ENCODE measurements at places on chromosomes 4 and X.
A peak's percentile ranks its signal among the peaks of the same experiment; 100 is the strongest.

GRCh38 chr4:1133033-1133432 is 19.7 kb upstream of the RNF212 start:
- no peak for DNase-seq

DNA sequence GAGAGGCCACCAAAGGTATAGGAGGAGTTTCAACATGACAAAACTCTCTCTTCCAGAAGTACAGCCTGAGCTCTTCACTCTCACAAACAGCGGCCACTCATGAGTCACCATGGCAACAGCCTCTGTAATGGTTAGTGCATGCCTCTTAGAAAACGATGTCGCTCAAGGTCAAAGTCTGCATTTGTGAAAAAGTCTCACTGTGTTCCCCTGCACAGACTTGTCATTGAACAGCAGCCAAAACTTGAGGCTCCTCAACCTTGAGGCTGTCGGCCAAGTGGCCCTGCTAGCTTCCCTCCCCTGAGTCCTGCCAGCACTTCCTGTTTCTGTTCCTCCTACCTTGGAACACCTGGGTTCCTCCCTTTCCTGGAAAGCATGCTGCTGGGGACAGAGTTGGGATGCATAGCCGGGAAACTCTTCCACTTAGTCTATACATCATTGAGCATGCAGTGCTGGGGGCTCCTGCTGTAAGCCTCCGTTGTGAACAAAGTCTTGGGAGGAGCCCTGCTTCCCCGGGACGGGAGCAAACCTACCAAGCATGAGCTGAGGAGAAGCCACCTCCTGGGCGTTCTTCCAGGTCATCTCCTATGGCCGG is 66.6 kb downstream of the ING2 start:
- no peak for DNase-seq

DNA sequence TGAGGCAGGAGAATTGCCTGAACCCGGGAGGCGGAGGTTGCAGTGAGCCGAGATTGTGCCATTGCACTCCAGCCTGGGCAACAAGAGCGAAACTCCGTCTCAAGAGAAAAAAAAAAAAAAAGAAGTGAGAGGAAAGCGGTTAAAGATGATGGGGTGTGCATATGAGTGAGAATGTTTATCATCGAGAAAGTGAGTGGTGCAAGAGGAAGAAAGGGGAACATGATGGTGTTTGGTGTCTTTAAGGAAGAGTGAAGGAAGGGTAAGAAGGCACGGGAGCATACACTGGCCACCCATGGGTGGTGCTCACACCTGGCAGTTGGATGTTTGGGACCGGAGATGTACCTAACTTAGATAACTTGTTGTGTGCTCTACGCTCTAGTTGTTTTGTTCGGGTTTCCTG is 62.2 kb downstream of the STOX2 start:
- DNase-seq, result no peak

DNA sequence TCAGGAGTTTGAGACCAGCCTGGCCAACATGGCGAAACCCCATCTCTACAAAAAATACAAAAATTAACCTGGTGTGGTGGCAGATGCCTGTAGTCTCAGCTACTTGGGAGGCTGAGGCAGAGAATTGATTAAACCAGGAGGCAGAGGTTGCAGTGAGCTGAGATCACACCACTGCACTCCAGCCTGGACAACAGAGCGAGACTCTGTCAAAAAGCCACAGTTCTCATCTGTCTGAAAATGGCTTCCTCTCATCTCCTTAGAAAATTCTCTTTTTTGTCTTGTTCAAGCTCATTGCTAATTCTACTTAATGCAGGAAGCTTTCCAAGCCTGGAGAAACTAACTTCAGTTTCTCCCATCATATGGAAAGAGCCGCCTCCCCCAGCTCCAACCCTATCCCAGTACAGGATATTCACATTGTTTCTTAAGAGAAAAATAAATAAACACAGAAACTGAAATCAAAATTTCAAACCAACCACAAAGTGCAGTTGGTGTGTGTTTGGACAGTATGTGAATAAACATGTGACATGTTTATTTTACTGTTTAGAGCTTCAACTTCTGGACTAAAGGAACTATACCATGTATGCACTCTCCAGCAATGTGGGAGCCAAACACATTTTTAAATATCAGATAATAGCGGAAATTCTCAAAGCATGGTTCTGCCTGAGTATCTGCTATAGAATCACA is 55.0 kb upstream of the GAB1 start:
- DNase-seq, result no peak

DNA sequence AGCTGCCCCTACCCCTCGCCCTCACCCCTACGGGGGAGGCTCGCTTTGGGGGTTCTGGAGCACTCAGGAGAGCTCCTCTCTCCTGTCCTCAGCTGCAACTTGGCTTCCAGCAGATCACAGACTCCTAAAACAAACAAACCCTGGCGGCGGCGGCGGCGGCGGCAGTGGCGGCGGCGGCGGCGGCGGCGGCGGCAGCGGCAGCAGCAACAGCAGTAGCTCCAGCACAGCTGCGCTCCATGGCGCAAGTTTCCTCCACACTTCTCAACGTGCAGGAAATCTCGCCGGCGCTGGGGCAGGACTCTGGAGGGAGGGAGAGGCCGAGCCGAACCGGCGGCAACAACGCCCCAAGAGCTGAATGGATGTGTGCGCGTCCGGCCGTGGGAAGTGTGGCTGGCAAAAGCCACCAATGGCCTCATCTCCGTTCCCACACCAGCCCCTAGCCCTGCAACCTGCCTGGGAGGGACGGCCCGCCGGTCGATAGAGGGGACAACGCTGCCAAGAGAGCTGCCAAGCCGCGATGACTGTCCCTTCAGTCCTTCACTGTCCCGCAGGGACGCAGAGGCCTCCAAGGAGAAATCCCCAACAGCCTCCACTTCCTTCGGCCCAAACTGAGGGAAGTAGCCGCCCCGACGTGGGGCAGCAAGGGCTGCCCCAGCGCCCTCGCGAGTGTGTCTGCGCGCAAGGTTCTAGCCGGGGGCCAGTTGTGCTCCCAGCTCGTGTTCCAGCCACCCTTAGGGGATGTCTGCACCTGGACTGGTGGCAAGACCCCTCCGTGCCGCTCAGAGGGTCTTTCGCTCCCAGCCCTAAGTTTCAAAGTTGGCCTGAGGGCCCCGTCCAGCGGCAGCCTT is 775 bp downstream of the SHROOM4 start:
- peak; percentile 73 for DNase-seq

- DNase-seq, result no peak
Observed at GRCh38 chr4:148438047-148438446, 4.2 kb downstream of the NR3C2 start.

DNA sequence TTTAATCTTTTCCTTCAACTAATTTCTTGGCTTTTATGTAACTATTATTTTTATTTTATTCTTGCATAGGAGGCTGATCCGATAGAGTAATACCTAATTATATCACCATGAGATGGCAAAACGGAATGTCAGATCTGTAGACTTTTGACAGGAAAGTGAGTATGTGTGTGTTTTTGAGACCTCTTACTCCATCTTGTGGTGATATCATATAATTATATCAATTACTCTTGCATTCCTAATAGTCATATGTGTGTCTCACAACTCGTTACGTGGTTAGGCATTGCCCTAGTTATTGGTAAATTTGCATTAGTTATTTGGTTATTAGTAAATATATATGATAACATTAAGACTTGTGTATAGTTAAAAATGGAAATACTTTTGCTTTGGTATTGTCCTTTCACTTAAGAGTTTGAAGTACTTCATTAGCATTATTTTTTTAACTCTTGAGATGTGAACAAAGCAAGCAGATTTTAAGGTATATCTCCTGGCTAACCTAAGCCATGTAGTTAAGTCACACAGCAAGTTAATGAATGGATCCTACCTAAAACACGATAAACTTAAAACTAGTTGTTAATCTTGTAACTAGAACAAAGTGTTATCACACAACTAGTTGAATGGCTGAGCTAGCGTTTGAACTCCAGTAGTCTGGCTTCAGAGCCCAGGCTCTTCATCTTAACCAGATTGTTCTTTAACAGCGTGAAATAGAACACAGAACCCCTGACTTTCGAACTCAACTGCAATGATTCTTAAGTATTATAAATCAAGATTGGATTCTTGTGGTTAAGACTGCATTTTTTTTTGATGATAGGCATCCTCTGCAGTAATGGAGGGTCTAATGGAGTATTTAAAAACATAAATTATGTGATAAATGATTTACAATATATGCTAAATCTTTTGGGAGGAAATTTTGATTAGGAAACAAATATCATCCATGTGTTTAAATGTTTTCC is 67.1 kb downstream of the PGRMC2 start:
- no peak for DNase-seq

- DNase-seq, result no peak
Observed at GRCh38 chrX:130280901-130281300, 12.2 kb upstream of the ZNF280C start.

GRCh38 chrX:21528076-21528475 is 130.1 kb downstream of the KLHL34 start:
- no peak for DNase-seq

GRCh38 chr4:77600521-77601451 is 4.8 kb upstream of the CXCL13 start:
- DNase-seq, result no peak

GRCh38 chrX:123260920-123261418 is 76.9 kb downstream of the GRIA3 start:
- DNase-seq, result no peak

- DNase-seq, result no peak
Observed at GRCh38 chr4:78939667-78940008, 400 bp upstream of the PAQR3 start.

DNA sequence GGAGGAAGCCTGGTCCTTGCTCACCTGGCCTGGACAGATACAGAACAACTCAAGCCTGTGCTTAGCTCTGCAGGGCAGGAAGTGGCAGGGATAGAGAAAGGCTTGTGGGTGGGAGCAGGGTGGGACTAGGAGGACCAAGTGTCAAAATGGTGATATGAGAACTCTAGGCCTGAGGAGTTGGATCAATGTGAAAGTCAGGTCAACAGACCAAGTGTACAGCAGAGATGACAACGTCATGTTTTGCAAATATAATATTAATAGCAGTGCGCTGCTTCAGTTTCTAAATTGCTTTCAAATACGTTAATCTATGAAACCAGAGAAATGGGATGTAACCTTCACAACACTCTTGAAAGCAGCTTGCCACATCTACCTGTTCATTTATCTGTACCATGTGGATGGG is 114.2 kb upstream of the MAP3K15 start:
- DNase-seq, result no peak

DNA sequence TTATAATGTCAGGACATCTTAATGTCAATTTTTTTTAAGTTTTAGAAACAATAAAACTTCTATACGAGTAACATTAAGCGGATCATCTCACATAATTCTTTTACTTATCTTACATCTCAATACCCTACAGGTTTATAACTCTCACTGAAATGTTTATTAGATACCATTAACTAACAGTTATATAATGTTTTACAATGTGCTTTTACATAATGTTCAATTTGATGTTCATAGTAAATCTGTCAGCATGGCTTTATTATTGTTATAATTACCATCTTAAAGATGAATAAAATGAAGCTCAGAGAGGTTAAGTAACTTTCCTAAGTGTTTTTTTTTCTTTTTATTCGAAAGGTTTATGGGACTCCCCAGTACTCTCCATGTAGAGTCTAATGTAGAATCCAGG is 33.9 kb upstream of the WDFY3 start:
- DNase-seq, result no peak

DNA sequence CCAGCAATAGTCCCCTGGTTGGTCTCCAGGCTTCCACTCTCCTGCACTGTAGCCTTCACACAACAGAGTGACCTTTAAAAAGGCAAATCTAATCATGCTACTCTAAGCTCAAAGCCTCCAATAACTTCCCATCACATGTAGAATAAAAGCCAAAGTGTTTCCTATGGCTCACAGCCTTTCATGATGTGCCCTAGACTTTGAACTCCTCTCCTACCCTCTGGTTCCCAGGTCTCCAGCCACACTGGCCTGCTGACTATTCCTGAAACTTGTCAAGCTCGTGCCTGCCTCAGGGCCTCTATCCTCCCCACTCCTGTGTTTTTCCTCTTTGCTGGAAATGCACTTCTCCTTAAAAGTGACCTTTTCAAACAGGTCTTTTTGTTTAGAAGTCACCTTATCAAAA is 3.1 kb downstream of the MANBA start:
- DNase-seq, result no peak

GRCh38 chr4:37780444-37781130 is 45.9 kb upstream of the PGM2 start:
- DNase-seq, result no peak

- DNase-seq, result no peak
Observed at GRCh38 chr4:16457944-16458343, 231.7 kb upstream of the TAPT1 start.

DNA sequence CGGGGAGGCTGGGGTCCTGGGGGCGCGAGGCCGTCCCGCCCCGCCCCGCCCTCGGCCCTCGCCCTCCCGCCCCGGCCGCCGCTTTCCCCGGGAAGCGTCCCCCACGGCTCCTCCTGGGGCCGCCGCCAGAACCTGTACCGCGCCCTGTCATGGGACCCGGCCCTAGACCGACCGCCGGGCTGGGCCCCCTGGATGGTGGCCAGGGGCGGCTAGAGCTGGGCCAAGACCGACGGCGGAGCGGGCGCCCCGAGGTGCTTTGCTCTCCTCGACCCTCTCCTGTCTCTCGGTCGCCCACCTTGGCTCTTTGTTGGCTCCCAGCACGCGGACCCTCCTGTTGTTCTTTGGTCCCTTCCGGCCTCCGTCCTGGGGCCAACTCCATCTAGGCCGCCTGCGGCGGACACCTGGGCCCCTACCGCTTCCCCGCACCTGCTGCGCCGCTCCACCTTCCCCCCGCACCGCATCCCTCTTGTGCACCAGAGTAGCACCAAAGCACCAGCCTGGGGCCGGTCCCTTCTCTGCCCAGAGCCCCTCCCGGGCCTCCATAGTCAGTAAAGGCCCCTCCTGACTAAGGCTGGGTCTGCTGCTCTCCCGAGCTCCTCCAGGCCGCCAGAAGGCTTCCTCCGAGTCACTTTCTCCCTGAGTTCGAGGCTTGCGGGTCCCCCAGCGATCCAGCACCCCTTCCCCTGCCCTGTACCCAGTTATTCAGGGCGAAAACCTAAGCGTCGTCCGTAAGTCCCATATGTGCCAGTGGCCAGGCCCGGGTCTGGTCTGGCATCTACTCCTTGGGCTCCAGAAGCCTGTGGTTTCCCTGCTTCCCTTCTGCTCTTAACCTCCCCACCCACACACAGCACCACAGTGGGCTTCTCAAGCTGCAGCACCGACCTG is 587 bp downstream of the TACC3 start:
- DNase-seq, result no peak
